ENCODE measurements at places on chromosomes 12 and 14. TPM values are rescaled to one million over a fixed set of nuclear protein-coding genes. Genes with fewer than 3 reads are reported as not detected.

DNA sequence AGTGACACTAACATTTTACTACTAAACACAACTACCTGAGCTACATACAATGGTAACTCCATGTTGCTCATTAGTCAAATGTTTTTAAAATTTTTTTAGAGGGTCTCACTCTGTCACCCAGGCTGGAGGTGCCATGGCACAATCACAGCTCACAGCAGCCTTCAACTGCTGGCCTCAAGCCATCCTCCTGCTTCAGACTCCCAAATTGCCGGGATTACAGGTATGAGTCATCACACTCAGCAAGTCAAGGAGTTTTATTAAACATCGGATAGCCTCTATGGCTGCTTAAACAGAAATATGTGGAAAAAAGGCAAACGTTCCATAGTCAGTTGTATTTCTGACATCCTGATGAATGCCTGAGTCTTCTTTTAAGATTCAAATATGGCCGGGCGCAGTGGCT is 11.1 kb upstream of the NPFF start:
- no peak overlapping the region for H3K27ac ChIP-seq
- H3K4me3 ChIP-seq = no peak overlapping the region
- H3K36me3 ChIP-seq = no peaks in the 10 kb centered on the region
- no peak for DNase-seq
- no peaks in the 10 kb centered on the region for H3K4me1 ChIP-seq

DNA sequence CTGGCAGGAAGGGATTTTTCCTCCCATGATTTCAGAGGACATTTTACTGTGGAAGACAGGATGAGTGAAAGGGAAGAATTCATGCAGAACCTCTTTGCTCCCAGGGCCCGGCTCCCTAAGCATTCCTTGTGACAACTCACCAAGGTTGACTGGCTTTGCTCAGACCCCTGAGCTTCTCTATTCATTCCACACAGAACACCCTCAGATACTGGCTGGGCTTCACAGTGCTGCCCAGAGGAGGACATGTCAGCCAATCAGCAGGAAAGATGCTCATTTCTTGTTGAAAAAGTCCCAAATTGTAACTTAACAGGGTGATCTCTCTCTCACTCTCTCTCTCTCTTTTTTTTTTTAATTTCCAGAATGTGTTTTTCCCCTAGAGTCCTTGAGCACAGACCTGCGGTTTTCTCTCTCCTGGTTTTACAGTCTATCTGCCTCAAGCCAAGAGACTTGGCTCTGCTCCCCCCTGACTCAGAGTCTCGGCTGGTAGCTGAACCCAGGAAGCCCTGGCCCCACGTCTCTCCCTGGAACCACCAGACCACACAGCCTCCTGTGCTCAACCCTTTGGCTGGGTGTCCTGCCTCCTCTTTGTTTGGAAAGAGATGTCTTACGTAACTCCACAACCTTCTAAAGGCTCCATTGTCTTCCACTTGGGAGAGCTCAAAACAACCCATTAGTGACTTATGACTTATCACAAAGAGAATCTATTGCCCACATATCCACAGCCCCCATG is 43.9 kb downstream of the SSPN start:
- no peaks in the 10 kb centered on the region for H3K27me3 ChIP-seq
- peak; percentile 63 for DNase-seq
- no peaks in the 10 kb centered on the region for H3K36me3 ChIP-seq
- no peak overlapping the region for H3K4me3 ChIP-seq
- no peak overlapping the region for H3K27ac ChIP-seq
- peaks cover 17% of the 10 kb centered on the region for H3K4me1 ChIP-seq

- no peaks in the 10 kb centered on the region for H3K36me3 ChIP-seq
- no peaks in the 10 kb centered on the region for H3K27me3 ChIP-seq
- H3K4me3 ChIP-seq = no peak overlapping the region
- DNase-seq = no peak
These were observed 26.7 kb downstream of the NIN start for GRCh38 chr14:50804181-50804721.

MYH7 gene
- total RNA-seq = 1.3 TPM

IL22 gene
- not detected for total RNA-seq

PLEKHD1 gene
- total RNA-seq = 1.1 TPM

ACSM4 gene
- 2.5 TPM for total RNA-seq

PLD4 gene
- 1.1 TPM for total RNA-seq
